ENCODE measurements at places on chromosomes 1 and 21.

DNA sequence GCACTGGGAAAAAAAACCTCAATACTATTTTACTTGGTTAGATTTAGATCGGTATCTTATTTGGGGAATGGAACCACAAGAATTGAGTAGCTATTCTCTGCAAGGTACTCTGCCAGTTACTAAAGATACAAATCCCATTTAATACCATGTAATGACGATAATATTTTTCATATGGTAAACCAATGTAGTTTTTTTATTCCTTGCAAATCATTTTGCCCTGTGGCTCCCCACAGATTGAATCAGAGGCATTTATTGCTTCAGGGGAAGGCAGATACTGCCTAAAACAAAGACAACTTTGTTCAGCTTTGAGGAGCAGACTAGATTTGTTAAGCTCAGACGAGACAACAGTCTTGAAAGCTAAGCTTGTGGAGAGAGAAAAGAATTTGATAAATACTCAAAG is 226.7 kb upstream of the RUNX1 start:
- DNase-seq: no peak

- DNase-seq: no peak
These were observed 168.6 kb downstream of the IER5 start for GRCh38 chr1:181257117-181257516.

DNA sequence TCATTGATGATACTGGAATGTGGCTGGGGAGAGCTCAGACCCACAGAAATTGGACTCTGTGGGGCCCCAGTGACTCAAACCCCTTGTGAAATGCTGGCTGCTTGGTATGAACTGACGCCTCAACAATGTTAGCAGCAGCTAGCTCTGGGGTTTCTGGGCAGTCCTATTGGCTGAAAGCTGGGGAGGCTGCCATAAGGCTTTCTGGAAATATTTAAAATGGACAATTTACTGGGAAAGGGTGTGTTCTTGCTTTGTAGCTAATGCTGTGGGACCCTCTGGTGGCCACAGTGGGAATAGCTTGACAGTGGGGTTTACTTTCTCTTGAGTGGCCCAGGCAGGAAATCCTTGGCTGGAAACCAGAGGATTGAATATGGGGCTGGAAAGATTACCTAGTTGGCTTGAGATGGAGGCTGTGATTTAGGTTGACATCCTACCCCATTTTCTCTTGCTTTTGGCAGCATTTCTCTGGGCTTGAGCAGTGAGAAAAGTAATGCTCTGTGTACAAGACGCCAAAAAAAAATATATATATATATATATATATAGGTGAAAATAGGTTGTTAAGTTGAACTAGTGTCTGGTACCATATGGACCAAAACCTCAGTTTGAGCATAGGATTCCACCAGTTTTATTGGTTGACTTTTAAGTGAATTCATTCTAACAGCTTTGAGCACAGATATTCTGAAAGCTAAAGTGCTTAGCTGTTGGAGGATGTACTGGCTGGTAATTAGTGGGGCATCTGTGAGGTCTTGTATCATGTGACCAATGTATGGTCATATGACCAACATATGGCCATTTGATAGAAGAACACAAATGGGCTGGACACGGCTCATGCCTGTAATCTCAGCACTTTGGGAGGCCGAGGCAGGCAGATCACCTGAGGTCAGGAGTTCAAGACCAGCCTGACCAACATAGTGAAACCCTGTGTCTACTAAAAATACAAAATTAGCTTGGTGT is 8.2 kb upstream of the S100A10 start:
- DNase-seq: peak; percentile 70

DNA sequence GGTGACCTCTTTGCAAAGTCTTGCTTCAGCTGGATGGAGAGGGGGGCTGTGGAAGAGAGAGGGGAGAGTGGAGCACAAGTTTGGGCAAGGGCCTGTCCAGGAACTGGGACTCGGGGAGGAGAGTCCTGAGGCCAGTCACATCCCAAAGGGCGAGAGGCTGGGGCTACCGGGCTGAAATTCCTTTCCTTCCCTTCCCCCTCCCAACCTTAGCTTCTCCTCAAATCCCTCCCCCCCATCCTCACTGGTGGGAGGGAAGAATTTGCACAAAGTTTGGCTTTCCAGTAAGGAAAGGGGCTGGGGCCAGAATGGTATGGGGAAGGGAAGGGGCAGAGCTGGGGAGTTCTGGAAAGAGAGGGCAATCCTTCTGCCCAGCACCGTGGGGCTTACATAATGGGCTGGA is 854 bp downstream of the CNTN2 start:
- DNase-seq: no peak

DNA sequence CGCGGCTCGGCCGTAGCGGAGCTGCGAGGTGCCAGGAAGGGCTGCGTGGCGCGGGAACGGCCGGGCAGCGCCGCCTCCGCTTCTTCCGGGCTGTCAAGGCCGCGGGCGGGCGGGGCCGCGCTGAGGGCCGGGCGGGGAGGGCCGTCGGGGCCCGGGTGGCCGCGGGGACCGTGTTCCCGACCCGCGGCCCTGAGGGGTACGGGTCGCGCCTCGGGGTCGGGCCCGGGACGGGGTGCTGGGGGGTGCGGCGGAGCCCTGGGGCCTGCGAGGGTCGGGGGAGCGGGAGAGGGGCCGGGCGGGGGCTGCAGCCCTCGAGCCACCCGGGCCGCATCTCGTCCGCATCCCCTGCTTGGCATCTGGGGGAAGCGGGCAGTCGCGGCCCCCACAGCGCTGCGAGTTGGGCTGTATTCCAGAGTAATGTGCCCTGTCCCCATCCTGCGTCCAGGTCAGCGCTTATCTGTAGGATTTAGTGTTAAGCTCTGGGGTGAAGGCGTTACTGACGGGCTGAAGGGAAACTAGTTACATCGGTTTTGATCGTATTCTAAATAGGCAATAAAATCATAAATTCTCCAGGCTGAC is 379 bp downstream of the RER1 start:
- no peak for DNase-seq

DNA sequence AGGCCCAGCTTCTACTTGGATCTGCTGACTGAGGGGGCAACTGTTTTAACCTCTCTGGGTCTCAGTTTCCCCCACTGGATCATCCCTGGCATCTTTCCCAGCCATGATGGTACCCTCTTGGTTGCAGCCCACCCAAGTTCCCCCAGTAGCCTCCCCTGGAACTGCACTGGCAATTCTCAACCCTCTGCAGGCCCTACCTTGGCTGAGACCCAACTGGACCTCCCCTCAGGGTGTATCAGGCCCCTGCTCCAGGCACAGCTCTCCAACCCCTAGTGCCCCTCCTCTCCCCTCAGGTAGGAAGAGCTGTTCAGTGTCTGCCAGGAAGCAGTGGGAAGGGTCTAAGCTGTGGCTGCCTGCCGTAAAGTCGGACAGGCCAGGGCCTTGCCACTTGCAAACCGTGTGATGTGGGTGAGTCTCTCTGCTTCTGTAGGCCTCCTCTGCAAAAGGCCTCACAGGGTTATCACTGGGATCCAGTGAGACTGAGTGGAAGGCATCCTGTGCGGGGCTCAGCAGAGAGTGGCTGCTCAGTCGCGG is 32.1 kb downstream of the RHBG start:
- DNase-seq: no peak

DNA sequence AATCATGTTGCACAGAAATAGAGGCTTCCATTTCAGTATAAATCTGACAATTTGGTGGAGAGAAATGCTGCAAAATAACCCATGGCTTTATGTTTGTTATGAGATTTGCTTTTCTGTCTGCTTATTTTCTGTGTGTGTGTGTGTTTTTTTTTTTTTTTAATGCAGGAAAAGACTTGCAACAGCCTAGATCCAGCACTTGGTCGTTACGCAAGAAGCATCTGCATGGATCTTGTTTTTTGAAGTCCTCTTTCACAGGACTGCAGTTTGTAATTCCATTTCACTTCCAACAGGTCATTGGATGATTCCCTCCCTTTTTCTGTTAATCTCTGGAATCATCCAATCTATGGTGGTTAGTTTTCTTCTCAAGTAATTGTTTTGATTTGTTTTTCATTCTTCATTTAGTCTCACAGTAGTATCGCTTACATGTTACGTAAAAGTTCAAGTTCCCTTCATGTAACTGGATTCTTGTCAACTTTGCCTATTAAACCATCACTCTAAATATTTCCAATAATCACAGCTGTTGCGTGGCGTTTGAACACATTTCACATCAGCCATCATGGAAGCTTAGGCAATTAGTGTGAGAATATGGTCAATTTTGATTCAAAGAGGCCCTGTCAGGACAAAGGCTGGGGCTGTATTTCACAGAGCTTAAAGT is 312.9 kb downstream of the NFIA start:
- DNase-seq: no peak

DNA sequence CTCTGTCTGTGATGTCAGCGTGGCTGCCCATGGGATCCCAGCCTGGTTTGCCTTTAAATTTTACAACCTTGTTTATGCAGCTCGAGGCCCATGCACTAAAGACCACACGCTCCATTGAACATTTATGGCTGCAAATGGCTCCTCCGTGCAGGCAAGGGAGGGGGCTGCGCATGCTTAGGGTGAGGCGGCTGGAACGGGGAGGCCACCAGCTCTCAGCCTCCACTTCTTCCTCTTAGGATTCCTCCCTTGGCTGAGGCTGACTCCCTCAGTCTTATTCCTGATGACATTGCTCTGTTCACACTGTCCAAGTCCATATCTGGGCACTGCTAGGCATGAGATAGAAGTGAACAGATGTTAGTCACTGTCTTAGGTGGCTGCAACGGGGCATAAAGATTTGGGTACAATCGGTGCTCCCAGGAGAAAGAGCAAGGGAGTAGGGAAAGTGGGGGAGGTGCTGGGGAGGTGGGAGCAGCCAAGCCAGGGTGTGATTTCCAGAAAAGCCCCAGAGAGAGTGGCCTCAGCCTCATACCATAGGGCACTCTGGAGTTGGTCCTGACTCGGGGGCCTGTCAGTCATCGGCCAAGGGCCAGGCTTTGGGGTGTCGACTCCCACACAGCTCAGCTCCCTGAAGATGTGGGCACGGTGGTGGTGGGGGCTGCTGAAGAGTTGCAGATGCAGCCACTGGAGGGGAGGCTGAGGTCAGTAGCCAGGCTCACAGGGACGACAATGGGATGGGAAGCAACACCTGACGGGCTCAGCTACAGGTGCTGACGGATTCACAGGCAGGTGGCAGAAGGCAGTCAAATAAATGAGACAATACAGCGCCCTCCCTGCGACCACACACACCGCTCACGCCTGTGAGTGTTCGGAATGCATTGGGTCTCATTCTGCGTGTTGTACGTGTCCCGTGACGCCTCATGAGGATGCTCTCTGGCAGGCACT is 37.3 kb upstream of the ACTL8 start:
- no peak for DNase-seq
